ENCODE measurements at places on chromosomes 16 and 17.

- no peak for DNase-seq
Observed at GRCh38 chr16:77868478-77868877, 80.1 kb downstream of the VAT1L start.

DNA sequence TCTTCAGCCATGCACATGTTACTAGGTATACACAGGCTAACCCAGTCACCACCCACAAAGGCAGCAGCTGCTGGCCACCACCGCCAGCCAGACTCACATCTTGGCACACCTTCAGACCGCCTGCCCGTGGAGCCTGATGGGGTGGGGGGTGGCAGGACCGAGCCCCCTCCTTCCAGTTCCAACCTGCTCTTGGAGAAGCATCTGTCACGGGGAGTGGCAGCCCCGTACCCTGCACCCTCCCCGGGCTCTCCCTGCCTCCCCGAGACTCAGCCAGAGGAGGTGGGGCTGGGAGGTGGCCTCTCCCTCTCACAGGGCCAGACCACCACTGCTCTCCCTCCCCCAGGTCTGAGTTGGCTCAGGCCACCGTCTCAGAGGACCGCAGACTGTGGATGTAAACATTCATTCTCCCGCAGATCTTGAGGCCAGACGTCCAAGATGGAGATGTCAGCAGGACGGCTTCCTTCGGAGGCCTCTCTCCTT, 11.3 kb upstream of the RBFOX3 start:
- DNase-seq = no peak

- DNase-seq = no peak
Observed at GRCh38 chr16:6749698-6750097, 582.9 kb upstream of the RBFOX1 start.

- DNase-seq = peak; percentile 9
Observed at GRCh38 chr16:48609652-48610029, 339 bp downstream of the N4BP1 start.

- DNase-seq = no peak
Observed at GRCh38 chr16:25093208-25094061, 18.1 kb upstream of the LCMT1 start.

DNA sequence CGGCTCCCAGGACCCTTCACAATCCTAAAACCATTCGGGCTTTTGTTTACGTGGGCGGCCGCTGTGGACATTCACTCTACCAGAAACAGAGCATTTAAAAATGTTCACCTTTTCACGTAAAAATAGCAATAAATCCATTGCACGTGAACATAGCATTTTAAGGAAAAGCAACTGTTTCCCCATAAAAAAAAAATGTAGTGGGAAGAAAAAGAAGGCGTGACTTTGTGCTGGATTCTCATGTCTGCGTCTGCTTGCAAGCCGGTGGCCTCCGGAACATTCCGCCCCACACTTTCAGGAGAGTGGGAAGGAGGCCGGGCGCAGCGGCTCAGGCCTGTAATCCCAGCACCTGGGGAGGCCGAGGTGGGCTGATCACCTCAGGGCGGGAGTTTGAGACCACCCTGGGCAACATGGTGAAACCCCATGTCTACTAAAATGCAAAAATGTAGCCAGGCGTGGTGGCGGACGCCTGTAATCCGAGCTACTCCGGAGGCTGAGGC, 13.4 kb upstream of the GNG13 start:
- DNase-seq = no peak

- no peak for DNase-seq
Observed at GRCh38 chr17:61884864-61885263, 21.5 kb upstream of the BRIP1 start.

GRCh38 chr17:7591596-7591995, 1.7 kb upstream of the SOX15 start:
- no peak for DNase-seq

DNA sequence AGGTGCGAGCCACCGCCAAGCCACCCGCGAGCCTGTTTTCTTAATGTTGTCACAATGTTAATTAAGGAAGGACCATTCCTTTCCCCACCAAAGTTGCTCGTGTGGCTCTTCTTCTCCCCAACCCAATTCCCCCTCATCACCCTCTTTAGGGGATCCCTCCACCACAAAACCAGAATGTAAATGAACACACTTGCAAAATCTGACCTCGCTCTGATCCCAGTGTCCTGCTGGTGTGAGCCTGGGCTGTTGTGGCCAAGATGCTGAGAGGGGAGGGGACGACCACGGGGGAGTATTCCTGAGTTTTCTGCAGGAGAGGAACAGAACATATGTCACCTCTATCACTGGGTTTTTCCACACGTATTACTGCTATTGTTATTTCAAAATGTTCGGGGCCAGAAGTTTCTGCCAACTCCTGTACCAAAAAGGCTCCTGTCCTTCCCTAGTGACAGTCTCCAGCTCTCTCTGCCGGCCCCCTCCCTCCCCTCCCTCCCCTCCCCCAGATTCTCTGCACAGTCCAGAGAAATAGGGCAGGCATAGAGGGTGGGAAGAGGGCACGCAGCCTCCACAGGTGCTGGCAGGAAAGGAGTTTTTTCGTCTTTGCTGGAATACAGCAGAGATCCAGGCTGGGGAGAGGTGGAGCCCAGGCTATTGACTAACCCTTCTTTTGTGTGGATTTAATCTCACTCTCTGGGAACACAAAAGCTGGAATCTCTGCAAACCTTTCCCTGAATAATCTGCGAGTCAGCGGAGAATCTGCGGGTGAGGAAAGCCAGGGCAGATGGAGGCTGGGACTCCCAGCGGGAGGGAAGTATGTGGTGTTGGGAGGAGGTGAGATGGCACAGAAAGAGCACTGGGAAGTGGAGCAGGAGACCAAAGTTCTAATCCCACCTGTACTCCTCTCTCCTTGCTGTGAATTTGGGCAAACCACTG, 4.5 kb upstream of the CA4 start:
- DNase-seq = no peak

GRCh38 chr17:60095381-60095780, 16.7 kb upstream of the HEATR6 start:
- no peak for DNase-seq

- DNase-seq = no peak
Observed at GRCh38 chr17:33688771-33689170, 395.7 kb upstream of the ASIC2 start.

DNA sequence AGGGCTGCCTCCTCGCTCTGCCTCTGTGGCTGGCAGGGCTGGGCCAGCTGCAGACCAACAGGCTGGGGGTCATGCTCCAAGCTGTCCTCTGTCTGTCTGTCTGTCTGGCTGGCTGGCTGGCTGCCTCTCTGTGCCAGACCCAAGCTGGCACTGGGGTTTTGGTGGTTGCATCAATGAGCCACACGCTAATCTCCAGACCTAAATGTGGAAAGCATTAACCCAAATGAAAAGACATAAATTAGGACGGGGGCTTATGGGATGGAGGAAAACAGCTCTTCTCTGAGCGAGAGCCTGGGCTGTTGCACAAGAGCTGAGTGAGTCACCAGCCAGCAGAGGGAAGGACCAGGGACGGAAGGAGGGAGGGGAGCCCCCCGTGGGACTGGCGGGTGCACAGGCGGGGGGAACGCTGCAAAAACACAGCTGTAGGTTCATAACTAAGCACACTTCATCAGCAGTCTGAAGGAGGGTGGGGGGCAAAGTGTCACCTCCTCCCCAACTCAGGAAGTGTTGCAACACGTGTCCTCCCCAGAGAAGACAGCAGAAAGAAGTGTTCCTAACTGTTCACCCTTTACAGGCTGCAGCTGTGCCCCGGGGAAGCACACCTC, 83.4 kb downstream of the GAS7 start:
- no peak for DNase-seq

GRCh38 chr17:27523712-27524111, 67.5 kb downstream of the KSR1 start:
- no peak for DNase-seq

DNA sequence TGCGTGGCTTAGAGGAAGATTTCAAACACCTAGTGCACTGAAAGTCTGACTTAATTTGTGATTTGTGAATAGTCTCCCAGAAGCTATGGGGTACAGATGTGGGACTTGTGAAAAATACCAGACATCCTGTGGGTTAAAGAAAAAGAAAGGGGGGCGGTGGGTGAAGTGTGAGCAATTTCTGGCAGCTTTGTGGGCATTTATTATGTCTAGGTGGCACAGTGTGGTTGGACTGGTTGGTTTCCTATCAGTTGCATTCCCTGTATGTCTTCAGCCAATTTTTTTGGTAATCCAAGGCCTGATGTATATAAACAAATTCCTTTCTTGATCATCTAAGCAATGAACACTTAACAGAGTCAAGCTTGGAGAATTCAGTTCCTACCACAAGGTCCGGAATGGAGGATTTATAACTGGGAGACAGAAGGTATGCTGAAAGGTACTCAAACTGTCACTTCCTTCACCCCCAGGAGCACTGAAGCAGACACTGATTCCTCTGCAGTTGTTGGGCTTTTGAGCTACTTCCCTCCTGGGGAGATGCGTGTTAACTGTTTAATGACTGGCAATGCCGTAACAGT, 211.6 kb downstream of the WWOX start:
- DNase-seq = no peak

GRCh38 chr17:62004388-62004787, 60.7 kb downstream of the MED13 start:
- no peak for DNase-seq

GRCh38 chr16:27774779-27775178, 224.8 kb downstream of the KATNIP start:
- no peak for DNase-seq

DNA sequence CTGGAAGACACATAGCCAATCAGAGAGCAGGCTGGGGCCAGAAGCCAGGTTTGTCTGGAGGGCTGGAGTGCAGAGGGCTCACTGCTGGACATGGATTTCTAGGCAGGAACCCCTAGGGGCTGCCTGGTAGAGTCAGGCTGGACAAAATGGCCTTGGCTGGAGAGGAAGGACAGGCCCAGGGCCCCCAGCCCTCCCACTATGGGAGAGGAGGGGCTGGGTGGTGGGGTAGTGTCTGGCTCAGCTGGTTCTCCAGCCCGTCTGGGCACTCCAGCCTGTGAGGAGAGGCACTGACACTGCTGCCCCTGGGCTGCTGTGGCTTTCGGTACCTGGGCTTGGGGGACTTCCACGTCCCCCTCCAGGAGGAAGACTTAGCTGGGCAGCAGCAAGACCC, 21.7 kb upstream of the DOK4 start:
- DNase-seq = no peak

DNA sequence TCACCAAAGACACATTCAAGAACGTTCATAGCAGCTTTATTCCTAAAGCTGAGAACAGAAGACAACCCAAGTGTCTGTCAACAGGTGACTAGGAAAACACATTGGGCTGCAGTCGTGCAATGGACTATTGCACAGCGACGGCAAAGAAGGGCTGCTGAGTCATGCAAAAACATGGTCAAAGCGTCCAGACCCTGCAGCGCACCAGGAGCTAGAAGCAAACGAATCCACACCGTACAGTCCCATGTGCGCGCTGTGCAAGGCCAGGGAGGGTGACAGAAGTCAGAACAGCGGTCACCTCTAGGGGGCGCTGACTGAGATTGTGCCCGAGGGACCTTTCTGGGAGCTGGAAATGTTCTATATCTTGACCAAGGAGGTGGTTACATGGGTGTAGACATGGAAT, 266.4 kb downstream of the MAF start:
- DNase-seq = no peak

- no peak for DNase-seq
Observed at GRCh38 chr17:17472333-17472920, 4.4 kb upstream of the MED9 start.

DNA sequence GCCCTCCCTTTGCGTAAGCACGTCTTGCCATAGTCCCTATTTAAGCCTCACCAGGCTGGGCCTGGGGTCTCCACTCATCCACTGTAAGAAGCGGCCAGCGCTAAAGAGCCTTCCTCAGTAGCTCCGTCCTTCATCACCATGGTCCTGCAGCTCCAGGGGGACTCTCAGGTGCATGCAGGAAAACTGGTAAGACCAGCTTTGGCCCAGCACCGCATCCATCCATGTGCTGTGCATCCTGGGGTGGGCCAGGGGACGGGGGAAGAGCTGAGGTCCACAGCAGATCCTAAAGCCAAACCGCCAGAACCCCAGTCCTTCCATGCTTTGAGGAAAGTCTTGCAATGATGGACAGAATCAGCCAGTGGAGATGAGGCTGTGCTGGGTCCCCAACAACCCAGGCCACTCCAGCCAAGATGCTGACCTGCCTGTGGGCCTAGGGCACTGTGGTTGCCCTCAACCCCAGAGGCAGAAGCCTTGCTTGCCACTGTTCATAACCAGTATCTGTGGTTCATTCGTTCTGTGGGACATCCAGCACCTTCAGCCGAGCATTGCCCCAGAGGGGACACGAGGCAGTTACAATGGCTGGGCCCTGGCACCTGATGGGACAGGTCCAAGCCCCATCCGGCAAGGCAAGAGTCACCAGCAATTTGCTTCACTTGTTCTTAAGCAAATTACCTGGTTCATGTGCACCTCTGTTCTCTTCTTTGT, 44.4 kb downstream of the RBFOX3 start:
- no peak for DNase-seq

DNA sequence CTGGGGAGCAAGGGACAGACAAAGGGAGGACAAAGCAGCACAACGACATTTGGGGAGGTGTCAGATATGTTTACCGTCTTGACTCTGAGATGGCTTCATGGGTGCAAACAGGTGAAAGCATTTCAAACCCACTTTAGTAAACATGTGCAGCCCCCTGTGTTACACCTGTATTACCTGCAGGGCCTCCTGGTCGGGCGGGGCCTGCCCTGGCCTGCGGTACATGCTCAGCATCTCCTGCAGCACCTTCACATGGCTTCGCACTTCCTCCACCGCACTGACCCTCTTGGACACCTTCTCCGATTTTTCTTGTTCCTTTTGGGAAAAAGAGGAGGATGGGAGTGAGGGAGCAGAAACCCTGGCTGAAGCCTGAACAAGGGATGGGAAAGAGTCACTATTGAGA, 24.5 kb downstream of the GGA2 start:
- DNase-seq = no peak

GRCh38 chr17:39596543-39597267, 11.0 kb downstream of the NEUROD2 start:
- DNase-seq = no peak

- peak; percentile 90 for DNase-seq
Observed at GRCh38 chr16:3187798-3188674, at the start of gene OR1F1. TSS of gene OR1F1 (plus strand) at chr16:3188204.

DNA sequence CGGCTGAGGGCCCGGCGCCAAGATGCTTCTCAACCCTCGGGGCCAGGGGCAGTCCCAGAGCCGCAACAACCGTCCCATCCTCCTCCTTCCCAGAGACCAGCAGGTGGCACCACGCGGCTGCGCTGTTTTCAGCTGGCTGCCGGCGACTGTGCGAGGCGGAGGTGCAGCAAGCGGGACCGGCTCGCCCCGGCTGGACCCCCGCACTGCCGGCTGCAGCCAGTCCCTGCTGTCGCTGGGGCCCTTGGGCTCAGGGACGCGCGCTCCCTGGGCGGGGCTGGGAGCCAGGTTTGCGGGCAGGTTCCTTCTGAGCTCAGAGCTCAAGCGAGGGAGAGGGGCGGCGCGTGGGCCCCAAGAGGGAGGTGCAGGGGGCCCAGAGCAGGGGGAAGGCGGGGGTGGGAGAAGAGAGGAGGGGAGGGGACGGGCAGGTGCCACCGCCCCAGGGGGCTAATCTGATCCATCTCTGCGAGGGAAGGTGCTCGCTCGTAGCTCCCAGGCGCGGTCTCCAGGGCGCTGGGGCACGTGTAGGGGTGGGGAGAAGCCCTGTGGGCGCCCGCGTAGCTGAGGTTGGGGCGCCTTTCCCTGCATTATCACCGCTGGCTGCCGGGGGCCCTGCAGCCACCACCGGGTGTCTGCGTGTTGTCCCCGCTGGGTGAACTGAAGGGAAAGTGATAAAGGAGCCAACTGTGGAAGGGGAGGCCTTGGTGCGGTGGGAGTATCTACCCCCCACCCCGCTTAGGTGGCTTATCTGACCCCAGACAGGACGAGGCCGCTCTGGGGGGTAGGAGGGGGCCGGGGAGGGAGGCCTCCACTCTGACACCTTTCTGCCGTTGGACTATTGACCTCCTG, 24.2 kb downstream of the STAT5A start:
- no peak for DNase-seq

- no peak for DNase-seq
Observed at GRCh38 chr16:65500919-65501318, 379.1 kb upstream of the CDH11 start.

Measured in RCC 7860 (cell line).